Vagina (tissue), 2 donors: ENCODE measurements at places on chromosomes 1 and 21.

GRCh38 chr1:193156822-193157142 is 29.6 kb downstream of the B3GALT2 start:
- no peak for DNase-seq

DNA sequence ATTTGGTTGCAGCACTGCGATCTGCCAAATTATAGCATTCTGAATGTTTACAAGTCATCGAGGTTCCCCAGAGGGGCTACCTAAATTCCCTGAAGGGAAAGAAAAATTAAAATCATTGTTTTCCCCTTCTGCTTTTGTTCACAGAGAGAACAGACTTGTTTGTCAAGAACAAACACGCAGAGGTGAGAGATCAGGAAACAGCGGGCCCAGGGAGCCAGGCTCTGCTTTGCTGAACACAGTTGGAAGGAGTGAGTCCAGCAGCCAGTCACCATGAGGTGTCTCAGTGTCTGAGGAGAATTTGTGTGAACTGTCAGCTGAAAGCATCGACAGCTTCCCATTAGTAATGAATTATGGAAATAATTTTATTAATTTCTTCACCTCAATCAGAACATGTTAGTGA is 52.5 kb downstream of the RWDD3 start:
- no peak for DNase-seq

GRCh38 chr1:16464917-16465625 is 24.5 kb downstream of the NECAP2 start:
- DNase-seq, result no peak

GRCh38 chr21:45267390-45267760 is 20.3 kb downstream of the POFUT2 start:
- no peak for DNase-seq

- no peak for DNase-seq
These were observed 5.6 kb downstream of the SH3BP5L start for GRCh38 chr1:248820041-248820585.

DNA sequence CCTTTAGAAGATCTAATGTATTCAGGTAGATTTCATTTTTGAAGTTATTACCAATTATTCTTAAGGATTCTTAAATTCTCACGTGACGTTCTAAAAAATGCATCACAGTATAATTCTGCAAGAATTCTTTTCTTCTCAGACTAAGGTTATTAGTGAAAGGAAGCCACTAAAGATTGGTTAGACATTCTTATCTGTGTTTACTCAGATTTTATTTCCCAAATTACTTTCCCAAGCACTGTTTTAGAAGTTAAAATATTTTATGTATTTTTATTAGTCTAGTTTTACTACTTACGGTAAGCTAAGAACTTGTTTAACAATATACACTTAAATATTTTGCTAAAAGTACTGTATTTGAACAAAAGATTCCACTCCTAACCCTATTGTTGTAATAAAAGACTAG is 28.4 kb downstream of the AGO3 start:
- DNase-seq, result no peak

- no peak for DNase-seq
These were observed 377.4 kb downstream of the LTN1 start for GRCh38 chr21:28615276-28615675.

DNA sequence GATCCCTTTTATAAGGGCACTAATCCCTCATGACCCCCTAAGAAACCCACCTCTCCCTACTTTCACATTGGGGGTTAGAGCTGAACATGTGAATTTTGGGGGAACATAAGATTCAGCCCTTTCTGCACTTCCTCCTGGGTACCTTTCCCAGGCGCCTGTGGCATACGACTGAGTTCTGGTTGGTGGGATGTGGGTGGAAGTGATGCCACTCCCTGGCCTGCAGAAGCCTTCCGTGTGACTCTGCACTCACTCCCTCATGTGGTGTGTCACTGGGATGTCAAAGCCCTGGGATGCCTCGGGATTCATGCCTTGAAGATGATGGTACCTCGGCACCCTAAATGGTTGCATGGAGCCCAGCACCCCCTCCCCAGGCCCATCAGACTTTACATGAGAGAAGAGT is 28.3 kb upstream of the VASH2 start:
- no peak for DNase-seq

DNA sequence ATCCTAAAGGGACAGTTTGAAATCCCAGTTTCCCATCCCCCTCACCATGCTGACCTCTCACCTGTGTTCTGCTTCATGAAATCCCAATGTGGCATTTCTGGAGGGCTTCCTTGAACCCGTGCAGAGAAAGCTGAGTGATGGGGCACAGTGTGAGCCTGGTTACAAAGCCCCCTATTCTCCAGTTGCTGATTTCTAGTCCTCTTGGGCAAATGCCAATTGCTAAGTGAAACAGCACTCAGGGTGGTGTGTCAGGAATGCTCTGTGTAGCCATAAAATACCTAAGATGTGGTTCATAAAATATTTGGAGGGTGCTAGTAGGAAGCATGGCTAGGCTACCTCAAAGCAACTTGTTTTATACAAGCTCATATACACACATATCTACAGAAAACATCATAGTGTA is 32.0 kb downstream of the SUSD4 start:
- DNase-seq, result no peak

DNA sequence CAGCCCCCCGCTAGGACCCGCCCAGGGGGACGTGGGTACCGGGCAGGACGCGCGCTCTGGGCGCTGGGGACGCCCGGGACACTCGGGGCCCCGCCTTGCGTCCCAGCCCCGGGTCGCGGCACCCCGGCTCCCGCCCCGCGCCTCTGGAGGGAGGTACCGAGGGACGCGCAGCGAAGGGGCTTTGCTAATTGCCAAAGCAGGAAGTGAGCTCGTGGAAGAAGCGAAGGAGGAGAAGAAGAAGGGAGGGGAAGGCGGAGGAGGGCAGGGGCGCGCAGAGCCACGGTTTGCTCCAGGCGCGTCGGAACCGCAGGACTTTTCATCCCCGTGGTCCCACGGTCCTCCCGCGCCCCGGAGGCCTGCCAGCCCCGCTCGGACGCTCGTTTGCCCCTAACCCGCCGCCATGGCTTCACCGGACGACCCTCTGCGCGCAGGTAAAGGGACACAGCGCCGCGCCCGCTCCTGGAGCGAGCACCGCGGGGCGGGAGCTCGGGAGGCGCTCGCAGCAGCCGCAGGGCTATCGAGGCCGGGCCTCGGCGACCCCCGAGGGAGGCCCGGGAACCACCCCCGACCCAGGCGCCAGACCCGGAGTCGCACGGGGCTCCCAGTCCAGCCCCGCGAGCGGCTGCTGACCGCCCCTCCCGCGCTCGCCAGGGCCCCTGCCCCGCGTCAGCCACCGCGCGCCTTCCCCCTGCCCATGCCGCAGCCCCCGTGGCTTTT is 1.3 kb downstream of the EDARADD start:
- DNase-seq, result no peak

DNA sequence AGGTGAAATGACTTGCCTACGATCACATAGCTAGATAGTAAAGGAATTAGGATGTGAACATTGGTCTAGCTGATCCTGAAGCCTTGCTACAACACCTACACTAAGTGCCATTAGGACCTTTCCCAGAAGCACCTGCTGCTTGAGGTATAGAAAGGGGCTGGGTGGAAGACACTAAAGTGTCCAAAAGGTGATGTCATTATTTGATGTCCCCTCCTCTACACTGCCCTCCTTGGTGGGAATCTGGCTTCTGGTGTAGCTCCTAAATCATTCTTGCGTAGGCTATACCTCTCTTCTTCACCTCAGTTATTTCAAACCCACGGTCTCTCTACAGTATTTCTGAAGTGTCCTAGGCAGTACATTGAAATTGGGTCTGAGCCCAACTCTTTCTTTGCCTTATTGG is 132.5 kb upstream of the FGGY start:
- no peak for DNase-seq

- DNase-seq, result no peak
These were observed 90.4 kb upstream of the AJAP1 start for GRCh38 chr1:4564051-4564450.

DNA sequence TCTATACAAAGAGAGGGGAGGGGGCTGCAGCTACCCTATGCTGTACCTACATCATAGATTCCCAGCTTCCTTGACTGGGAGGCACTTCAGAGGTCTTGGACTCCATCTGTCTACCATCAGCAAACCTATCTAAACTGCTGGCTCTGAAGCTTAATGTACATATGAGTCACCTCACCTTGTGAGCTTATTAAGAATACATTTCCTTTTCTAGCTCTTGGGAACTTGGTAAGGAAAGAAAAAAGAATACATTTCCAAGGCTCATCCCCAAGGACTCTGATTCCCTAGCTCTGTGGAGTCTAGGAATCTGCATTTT is 50.0 kb upstream of the PRELP start:
- DNase-seq, result no peak

DNA sequence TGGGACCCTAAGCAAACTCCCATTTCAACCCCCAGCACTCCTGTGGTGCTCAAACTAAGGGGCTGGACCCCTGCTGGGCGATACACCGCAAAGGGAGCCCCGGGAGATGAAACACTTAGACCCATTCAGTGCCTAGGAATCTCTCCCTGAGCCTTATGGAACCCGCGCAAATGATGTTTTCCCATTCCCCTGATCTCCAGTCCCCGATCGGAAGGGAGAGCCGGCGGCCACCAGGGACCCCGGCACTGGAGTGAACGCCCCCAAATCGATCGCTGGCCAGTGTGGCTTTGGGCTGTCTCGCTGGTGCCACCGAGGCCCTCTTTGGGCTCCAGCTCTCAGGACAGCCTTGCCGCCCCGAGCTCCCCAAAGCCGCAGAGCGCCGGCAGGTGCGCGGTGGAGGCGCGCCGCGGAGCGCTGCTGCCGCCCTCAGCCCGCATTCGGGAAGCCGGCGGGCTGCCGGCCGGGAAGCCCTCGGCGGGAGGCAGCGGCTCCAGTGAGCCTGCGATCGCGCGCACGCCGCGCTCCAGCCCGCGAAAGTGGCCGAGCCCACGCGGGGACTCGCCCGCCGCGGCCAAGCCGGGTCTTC is 1.1 kb downstream of the PLXNA2 start:
- no peak for DNase-seq

- DNase-seq, result no peak
These were observed 210.1 kb upstream of the NRIP1 start for GRCh38 chr21:15274701-15275485.

- DNase-seq, result no peak
These were observed 14.4 kb downstream of the CD55 start for GRCh38 chr1:207335695-207336363.

DNA sequence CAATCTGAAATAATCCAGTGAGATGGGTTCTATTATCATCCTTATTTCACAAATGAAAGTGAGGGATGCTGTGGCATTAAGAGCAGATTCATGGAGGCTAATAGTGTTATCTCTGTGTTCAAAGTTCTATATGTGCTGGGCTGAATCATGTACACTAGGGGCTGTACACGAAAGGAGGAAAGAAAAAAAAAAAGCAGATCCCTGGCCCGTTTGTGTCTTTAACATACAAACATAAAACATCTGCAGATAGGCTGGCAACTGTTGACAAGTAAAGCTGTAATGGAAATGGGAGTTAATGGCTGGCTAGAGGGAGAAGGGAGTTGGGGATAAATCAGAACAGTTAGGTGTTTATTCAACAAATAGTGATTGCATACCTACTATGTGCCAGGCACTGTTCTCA is 3.1 kb downstream of the WNT2B start:
- DNase-seq, result no peak

GRCh38 chr1:208631092-208631491 is 386.9 kb upstream of the PLXNA2 start:
- no peak for DNase-seq

DNA sequence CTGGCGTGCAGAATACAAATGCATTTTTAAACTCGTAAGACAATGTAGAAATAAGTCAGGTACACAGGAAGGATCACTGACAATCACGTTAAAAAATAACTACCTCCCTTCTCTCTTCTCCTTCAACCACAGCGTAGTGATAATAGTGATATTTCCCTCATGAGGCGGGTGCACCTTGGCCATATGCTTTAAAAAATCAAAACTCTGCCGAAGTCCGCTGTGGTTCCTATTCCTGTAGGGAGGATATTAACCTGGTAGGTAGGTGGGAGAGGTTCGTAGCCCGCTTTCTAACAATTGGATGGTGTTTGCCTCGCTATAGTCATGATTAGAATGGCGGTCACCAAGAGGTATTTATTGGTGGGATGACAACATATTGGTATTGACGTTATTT is 732 bp downstream of the GREM2 start:
- DNase-seq, result no peak

GRCh38 chr1:94094469-94095111 is 26.4 kb downstream of the ABCA4 start:
- no peak for DNase-seq

GRCh38 chr21:36710729-36711048 is 11.8 kb downstream of the SIM2 start:
- DNase-seq, result no peak

GRCh38 chr1:187715483-187715882 is 886.7 kb downstream of the PLA2G4A start:
- DNase-seq, result no peak

GRCh38 chr1:116847688-116848531 is 61.8 kb upstream of the PTGFRN start:
- DNase-seq, result no peak

DNA sequence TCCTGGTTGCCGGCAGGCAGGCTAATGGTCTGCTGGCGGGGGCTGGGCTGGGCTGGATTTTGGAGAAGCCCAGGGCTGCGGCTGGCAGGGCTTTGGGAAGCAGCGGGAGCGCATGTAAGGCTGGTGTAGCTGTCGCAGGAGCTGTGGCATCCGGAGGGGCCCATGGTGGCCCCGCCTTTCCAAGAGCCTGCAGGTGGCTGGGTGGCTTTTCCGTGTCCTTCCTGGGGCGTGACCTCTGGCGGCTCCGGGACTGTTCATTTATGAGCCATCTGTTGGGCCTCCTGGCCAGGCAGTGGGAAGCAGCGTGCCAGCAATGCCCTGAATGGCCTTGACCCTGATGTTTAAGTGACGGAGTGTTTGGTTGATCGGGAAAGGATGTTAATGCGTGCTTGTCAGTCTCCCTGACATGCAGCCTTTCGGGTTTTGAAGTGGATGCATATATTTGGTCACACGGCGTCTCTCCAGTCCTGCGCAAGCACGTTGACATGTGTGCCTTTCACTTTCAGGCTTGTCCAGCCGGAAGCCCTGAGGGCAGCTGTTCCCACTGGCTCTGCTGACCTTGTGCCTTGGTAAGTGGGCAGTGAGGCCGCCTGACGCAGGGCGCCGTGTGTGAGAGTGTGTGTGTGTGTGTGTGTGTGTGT is 38.5 kb downstream of the AGPAT3 start:
- no peak for DNase-seq

DNA sequence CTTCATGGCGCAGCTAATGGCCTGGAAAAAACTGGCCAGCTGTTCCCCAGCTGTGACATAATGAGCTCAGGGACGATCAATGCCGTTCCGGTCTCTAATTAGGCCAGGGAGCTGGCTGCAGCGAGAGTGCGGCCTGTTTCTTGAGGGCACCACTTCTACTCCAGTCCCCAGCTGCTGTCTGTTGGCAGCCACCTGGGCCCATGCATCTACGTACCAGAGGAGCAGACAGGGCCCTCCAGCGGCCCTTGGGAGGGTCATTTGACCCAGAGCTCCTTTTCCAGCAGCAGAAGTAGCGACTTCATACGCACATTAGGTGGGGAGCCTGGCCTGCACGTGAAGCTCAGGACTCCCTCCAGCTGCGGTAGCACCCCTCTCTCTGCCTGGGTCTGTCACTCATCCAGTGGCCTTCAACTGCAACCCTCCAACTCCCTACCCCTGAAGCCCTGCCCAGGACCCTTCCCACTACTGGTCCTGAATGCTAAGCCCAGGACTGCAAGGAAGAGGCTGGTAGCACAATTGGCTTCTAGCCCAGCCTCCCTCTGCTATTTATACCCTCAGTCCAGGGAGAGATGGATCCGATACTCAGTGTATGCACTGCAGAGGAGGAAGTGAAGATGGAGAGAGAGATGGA is 9.1 kb upstream of the GPR61 start:
- DNase-seq, result no peak
